Heart right ventricle (tissue), 16 donors: ENCODE measurements at places on chromosomes 2 and 18.

- DNase-seq, result no peak
Observed at GRCh38 chr2:206211657-206212255, 52.1 kb downstream of the EEF1B2 start.

GRCh38 chr2:161088658-161089350 is 71.4 kb upstream of the TANK start:
- DNase-seq, result no peak

DNA sequence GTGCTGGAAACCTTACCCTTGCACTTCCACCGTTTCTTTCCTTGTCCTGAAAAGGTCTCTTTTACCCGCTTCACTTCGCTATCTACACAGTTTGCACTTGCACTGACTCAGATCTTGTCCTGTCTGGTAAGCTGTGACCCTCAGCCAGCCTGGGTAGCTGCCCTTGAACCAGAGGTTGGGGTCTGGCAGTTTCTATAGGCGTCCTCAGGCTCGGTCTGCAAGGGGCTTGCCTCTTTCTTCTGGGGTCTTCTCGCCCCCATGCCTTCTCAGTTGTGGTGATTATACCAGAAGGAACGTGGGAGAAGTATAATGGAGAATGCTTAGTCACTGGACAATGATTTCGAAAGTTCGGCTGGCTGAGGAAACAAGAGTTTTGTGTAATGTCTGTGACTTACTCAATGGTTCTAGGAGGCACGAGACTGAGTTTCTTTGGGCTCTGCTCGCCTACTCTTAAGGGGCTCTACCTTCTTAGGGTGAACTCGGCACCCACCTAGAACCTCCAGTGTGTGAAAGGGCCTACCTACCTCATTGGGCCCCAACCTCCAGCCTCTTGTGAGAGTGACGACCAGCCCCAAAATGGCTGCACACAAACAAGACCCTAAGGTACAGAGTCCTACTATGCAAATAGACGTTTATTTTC is 6.9 kb upstream of the STAT1 start:
- DNase-seq, result no peak

DNA sequence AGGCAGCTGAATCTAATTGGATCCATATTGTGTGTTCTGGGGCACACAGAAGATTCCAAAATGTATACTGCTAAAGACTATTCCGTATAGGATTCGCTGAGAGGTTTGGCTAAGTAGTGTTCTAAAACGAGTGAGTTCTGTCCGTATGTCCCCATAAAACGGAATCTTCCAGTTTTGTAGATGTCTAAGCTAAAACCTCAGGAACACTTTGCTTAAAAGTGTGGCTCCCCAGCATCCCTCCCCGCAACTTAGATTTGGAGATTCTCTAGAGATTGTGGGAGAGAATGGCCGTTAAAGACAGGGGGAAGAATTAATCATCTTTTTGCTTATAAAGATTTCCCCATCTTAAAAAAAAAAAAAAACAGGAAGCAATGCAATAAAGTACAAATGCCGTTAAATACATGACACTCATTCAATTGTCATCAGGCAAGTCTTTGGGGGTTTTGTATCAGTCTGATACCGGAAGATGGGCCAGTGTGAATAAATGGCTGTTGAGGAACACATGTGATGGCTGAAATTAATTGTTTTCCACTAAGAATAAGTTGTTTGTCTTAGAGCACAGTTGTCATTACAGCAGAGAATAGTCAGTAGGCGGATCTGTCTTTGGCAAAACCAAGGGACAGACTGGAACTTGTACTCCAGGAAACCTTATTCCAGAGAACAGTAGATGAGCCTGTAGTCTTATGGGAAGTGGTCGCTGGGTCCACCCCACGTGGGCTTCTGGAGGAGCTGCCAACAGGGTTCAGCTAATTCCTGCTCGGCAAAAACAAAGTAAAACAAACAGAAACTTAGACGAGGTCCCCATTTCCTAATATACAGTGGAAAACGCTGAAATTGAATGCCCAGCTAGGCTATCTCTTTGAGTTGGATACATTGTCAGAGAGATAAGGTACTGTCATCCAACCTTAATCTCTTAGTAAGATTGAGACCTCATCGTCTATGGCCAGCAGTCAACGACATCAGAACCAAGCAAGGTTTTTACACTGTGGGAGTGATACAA is 1.7 kb downstream of the EMILIN2 start:
- DNase-seq, result no peak

GRCh38 chr18:58038063-58038462 is 6.0 kb upstream of the NEDD4L start:
- DNase-seq, result no peak

- no peak for DNase-seq
Observed at GRCh38 chr2:160687629-160688028, 194.0 kb upstream of the RBMS1 start.

GRCh38 chr2:238963971-238964328 is 116.1 kb downstream of the TWIST2 start:
- no peak for DNase-seq

DNA sequence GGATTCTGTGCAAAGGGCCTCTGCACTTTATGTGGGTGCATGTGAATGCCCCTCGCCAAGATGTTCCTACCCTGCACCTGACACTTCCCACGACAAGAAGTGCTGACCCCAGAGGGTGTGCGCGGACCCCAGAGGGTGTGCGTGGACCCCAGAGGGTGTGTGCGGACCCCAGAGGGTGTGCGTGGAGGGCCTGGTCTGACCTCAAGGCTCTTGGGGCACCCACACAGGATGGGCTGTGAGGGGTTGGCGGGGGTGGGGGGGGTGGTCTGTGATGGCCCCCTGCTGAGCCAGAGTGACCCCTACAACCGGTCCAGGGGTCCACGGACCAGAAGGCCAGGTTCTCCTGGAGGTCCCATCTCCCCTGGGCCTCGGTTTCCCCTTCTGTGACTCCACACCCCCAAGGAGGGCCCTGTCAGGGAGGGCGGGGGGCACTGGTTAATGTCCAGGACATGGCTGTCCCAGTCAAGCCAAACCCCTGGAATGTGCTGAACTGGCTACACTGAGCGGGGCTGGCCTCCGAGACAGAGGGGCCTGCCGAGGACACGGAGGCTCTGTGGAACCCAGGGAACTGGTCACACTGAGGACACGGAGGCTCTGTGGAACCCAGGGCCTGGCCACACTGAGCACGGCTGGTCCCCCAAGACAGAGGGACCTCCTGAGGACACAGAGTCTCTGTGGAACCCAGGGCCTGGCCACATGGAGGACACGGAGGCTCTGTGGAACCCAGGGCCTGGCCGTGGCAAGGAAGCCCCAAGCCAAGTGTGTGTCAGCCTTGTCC is 3.1 kb downstream of the NEU4 start:
- no peak for DNase-seq

GRCh38 chr2:131103165-131103564 is 2.0 kb upstream of the PLEKHB2 start:
- DNase-seq, result no peak

GRCh38 chr18:45589356-45590035 is 25.8 kb upstream of the SLC14A2 start:
- DNase-seq, result no peak

DNA sequence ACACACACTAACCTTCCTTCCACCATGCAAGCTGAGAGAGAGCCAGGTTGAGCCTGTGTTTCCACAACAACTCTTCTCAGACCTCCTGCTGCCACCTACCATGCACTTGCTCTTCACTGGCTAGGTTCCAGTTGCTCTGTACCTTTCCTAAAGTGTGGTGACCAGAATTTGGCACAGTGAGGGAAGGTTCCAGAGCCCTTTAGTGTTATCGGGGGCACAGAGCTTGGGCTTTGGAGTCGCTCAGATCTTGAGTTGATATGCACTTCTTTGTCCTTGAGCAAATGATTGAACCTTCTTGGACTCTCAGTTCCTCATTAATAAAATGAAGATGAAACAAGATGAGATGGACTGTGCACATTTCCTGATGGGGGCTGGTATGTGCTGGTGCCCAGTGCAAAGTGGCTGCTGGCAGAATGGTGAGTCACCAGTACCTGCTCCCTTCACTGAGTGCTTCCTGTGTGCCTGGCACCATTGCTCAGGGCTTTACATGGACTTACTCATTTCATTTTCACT is 47.1 kb downstream of the NEDD4L start:
- DNase-seq, result no peak

DNA sequence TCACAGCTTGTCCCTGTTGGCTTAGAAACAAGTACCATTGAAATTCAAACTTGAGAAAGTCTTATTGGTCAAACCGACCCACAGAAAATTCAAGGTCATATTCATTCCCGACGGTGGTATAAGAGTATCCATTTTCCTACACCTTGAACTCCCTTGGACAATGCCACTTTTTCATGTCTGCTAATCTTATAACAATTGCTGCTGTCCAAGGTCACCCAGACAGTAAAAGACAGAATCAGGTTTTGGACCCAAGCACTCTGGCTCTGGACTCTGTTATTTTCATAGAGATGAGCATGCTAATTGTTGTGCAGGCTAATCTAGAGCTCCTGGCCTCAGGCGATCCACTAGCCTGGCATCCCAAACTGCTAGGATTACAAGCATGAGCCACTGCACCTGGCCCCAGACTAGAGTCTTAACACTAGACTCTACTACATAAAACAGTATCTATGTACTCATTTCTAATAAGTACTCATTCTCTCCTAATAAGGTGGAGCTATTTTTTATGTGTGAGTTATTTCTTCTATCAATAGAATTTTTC is 57.8 kb downstream of the C2orf76 start:
- DNase-seq, result no peak

DNA sequence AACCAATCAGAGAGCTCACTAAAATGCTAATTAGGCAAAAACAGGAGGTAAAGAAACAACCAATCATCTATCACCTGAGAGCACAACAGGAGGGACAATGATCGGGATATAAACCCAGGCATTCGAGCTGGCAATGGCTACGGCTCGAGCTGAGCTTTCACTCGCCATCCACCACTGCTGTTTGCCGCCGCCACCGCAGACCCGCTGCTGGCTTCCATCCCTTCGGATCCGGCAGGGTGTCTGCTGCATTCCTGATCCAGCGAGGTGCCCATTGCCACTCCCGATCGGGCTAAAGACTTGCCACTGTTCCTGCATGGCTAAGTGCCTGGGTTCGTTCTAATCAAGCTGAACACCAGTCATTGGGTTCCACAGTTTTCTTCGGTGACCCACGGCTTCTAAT is 236.7 kb upstream of the DLGAP1 start:
- DNase-seq, result no peak

- DNase-seq, result no peak
Observed at GRCh38 chr18:77762642-77763041, 513.0 kb downstream of the GALR1 start.

- peak; percentile 61 for DNase-seq
Observed at GRCh38 chr18:33577685-33578517, at the start of gene ASXL3. Gene ASXL3, plus strand, starts transcription at chr18:33578219. Its CDS starts 413 bp downstream, at chr18:33578632.

GRCh38 chr18:2707551-2708168 is 52.1 kb downstream of the SMCHD1 start:
- DNase-seq, result no peak

DNA sequence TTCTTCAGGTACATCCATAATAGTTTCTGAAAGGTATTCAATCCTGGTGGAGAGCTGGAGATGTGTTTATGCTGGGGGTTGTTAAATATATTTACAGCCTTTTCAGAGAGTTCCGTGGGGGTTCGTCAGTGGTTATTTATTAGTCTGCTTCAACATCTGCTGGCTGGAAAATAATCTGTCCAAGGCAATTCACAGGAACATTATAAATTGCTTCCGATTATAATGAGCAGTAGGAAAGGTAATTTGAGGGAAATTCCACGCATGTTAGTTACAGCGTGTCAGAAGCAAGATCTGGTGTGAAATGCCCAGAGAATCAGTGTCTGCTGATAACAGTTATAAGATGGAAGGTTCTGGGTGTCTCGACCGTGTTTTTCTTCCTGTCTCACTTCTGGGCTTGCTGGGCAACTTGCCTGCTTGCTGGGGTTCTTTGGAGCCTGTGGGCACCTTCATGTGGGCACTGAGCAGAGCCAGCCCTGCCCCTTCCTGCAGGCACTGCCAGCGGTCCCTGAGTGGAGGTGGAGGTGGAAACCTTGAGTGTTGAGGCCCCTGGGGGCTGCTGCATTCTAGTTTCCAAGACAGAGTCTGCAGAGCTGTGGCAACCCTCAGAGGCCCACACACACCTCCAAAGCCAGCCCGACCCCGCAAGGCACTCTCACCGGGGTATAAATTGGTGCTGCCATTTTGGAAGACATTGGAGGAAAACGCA is 185.7 kb downstream of the FAM210A start:
- no peak for DNase-seq

DNA sequence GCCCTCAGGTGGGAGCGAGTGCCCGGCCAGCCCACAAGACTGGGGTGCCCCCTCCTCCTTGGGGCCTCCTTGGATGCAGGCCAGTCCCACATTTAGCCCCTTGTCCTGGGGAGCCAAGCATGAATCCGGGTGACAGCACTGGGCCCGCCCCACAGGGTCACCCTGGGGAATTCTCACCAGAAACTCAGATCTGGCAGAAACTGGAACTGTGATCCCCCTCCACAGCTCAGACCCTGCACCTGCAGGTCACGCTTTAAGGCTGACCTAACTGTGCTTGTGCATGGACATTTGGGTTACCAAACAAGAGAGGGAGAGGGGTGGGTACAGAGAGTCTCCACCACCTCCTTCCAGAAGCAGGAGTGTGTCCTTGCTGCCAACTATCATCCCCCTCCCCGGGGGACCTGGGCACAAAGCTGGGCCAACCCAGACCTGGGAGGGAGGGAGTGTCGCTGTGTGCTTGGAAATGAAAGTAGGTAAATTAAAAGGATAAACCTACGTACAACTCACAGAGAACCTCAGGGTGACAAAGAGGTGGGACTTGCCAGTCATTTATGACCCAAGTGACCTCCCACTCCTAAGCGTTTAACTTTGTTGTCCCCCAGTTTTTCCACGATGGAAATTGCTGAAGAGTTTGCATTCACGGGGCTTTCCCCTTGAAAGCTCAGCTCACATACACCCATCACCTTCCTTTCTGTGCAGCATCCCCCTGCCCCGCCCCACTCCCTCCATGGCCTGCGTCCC is 9.1 kb downstream of the ITM2C start:
- DNase-seq, result no peak

GRCh38 chr18:31233621-31234275 is 71.1 kb upstream of the DSC1 start:
- no peak for DNase-seq

- DNase-seq, result no peak
Observed at GRCh38 chr2:60555783-60556139, 2.3 kb upstream of the BCL11A start.

GRCh38 chr2:232459419-232460035 is 3.6 kb downstream of the ALPI start:
- DNase-seq, result no peak

- DNase-seq, result no peak
Observed at GRCh38 chr2:158782136-158782535, 13.0 kb upstream of the DAPL1 start.

- DNase-seq, result no peak
Observed at GRCh38 chr2:233023007-233023760, 9.3 kb upstream of the NEU2 start.
